ENCODE measurements at places on chromosomes 12 and 14.

DNA sequence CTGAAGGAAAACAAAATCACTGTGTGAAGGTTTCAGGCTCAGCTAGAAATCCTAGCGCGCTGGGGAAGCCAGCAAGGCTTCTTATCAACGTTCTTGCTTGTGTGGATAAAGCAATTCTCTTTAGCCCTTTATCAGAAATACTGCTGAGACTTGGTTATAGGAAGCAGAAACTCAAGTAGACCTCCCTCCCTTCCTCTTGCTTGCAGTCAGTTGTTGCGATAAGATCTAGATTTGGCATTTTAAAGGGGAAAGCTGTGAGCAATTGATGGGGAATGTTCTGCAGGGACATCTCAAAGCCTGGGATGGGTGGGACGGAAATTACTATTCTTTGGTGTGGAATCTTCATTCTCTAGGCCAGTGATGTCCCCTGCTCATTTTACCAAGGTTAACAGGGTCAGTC is 76.4 kb upstream of the ANO4 start:
- DNase-seq: no peak

- DNase-seq: no peak
Observed at GRCh38 chr12:85130646-85131045, 94.5 kb downstream of the LRRIQ1 start.

- DNase-seq: peak; percentile 42
Observed at GRCh38 chr14:90758959-90759358, 57.3 kb downstream of the TTC7B start.

DNA sequence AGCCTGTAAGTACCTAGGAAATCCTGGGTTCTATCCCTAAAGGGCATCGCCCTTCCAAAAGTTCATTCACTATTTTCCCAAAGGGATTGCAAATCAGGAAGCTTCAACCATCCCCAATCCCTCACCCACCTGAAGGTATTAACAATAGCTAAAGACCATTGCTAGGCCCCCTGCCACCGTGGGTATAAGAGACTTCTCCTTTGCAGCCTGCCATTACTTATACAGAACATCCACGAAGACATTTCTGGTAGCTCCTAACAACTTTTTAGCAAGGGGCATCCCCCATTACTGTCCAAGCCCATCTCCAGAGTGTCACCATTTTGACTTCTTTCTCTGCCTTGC is 384 bp upstream of the SMUG1 start:
- DNase-seq: no peak

DNA sequence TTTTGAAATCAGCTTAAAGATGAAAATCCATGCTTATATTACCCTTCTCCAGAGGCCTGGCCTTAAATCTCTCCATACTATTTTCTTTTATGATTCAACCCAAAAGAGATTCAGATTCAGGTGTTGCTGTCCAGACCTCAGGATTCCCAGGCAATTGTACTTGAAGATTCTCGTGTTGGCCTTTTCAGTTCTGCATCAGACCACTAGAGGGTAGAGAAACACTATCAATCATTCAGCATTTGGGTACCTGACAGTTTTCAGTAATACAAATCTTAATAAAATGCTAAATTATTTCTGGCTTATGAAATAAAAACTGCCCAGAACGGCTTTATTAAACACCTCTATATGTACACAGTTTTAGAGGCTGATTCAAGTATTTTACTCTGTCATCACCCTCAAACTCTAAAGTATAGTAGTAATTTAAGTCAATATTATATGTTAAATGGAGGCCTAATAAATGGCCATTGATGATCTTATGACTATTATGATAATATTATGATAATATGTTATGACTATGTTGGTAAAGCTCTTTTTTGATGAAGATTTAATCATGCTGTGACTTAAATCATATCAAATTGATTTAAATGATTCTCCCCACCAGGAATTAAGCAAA is 301.1 kb downstream of the DUSP6 start:
- peak; percentile 63 for DNase-seq

GRCh38 chr12:103742349-103742932 is 98.6 kb downstream of the NT5DC3 start:
- DNase-seq: no peak

- DNase-seq: no peak
Observed at GRCh38 chr12:42410340-42410739, 84.4 kb downstream of the PPHLN1 start.

DNA sequence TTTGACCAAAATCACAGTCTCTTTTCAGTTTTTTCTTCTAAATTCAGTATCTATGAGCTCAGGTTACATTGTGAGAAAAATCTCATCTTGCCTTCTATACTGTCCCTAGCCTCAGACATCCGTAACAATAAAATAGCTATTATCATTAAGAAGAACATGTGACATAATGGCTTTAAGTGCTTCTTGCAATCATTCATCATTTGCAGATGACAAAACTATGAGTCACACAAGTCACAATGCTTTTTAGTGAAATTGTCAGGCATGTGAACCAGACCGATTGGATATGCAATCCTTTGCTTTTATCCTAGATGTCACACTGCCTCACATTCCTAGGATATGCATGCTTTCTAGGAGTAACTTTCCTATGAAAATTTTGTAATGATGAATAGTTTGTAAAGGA is 313.1 kb downstream of the SLC6A15 start:
- peak; percentile 7 for DNase-seq

DNA sequence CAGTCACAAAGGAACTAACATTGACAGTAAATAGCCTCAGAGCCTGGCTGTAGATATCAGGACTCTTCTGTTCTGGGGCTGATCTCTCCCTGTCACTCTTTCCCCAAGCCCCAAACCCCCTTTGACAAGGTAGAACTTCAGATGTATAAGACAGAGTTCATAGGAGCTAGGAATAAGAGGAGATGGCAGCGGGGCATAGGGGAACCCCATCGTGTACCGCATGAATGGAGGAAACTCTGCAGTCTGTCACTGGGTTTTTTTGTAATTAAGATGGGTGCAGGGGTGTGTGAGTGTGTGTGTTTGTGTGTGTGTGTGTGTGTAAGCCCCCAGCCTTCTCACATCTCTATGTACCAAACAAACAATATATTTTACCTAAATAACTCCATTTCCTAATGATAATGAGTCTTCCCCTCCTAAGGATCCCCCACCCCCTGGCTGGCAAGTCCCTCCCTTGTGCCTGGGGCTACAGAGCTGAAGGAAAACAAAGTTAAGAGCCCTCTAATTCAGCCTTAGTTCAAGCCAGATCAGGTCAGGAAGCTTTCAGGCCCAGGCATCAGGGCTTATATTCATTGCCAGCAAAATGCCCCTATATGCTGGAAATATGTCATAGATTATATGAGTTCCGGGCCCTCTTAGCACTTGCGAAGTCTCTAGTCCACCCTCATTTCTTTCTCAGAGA is 9.1 kb upstream of the HOXC4 start:
- DNase-seq: no peak

DNA sequence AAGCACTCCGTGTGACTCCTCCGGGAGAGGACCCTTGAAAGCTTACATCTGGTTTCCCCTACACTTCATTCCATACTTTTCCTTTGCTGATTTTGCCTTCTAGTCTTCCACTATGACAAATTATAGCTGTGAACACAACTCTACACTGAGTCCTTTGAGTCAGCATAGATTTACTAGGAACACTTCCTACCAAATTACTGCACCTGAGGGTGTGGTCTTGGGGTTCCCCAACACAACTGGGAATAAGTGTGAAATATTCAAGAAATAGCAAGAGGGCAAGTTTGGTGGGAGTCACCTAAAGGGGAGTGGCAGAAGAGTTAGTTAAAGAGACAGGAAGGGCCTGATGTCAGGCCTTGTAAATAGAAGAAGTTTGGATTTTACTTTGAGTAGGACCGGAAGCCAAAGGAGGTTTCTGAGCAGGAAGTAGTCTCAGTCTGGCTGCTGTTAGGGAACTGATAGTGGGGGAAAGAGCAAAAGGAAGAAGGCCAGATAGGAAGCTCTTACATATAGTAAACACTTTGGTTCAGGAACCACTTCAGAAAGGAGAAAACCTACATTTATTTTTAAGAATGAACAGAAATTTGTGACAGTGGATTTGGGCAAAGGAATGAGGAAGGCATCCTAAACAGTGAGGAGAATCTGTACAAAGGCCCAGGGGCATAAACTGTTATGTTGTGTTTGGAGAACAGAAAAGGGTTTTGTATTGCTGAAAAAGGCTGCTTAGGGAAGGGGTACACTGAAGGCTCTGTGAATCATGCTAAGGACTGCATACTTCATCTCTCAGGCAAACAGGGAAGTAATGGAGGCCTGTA is 14.2 kb downstream of the SEL1L start:
- DNase-seq: no peak

- no peak for DNase-seq
Observed at GRCh38 chr12:25058012-25058411, 109.1 kb upstream of the BCAT1 start.

DNA sequence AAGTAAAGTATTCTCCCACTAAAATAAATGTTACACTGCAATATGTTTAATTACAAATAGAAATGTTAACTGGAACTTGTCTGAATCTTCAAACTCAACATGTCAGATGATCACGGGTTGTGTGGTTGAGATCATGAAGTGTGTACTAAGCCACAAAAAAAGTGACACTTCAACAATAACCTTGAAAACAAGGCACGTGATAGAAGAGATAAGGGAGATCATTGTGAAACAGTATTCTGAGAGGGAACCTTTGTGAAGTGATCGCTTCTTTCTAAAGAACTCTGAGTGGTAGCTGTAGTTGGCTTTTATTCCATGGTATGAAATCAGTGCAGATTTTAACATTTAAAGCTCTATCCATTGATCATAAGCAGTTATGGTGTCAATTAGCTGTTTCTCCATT is 60.0 kb downstream of the LIN52 start:
- no peak for DNase-seq

GRCh38 chr12:64933791-64934190 is 109.3 kb downstream of the TBC1D30 start:
- no peak for DNase-seq

GRCh38 chr12:20852649-20853048 is 42.1 kb downstream of the SLCO1B3 start:
- DNase-seq: no peak

DNA sequence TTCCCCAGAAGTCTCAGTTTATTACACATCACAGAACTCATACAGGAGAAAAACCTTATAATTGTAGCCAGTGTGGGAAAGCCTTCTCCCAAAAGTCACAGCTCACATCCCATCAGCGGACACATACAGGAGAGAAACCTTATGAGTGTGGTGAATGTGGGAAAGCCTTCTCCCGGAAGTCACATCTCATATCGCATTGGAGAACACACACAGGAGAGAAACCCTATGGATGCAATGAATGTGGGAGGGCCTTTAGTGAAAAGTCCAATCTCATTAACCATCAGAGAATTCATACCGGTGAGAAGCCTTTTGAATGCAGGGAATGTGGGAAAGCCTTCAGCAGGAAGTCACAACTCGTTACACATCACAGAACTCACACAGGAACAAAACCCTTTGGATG is 20.1 kb downstream of the ZNF84 start:
- no peak for DNase-seq

- DNase-seq: no peak
Observed at GRCh38 chr12:54571193-54572188, 17.0 kb downstream of the PPP1R1A start.

- DNase-seq: no peak
Observed at GRCh38 chr12:46271863-46272262, 3.0 kb upstream of the SLC38A1 start.

DNA sequence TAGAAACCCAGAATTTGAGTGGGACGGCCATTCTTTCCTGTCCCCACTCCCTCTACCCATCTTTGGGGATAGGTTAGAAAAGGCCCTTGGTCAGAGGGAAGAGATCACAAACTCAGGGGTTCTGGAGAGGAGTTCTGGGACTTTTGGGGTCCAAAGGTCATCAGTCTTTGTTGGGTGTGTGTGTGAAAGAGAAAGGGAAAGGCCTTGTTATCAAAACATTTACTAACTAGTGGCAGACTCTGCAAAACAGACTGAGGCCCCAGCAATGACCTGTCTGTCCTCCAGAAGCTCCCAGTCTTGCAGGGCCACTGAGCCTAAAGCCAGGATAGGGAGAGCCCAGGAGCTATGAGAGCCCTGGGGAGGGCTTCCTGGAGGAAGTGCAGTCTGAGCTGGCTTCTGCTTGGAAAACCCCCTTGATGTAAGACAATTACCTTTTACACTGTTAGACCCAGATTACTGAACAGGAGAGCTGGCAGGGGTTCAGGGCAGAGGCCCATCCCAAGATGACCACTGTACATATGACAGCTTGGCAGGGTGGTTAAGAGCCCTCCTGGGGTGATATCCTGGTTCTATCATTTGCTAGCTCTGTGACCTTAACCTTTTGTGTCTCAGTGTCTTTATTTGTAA is 429.1 kb upstream of the CCDC196 start:
- no peak for DNase-seq

DNA sequence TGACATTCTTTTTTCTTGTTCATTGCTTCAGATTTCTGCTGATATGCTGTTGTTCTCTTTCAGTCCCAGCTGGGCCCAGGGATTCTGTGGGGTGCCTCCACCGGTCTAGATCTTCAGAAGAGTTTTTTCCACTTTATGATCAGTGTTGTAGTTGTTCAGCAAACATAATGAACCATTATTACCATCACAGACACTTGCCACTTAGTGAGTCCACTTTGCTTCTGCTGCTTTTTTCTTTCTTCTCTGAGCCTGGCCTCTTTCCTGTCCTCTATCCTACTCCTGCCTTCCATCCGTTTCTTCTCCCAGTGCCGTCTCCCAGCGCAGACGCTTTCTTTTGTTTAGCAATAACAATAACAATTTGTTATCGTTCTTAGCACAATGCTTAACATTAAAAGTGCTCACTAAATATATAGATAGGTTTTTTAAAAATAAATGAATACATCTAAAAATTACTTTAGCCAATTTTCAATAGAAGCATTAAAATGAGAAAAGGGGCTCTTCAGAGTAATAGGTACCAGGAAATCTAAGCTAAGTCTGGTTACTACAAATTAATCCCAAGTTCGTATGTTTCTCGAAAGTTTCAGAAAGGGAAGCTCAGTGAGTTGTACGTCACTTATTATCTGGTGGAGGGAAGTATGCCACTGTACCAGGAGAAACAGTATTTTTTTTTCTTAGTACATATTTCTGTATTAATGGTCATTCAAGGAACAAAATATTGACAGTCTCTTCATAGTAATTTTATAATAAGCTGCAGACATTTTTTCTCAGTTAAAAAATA is 98.2 kb downstream of the SRGAP1 start:
- no peak for DNase-seq

- no peak for DNase-seq
Observed at GRCh38 chr14:99664058-99664936, 19.4 kb downstream of the HHIPL1 start.
